ENCODE measurements at places on chromosomes 16 and 17.

DNA sequence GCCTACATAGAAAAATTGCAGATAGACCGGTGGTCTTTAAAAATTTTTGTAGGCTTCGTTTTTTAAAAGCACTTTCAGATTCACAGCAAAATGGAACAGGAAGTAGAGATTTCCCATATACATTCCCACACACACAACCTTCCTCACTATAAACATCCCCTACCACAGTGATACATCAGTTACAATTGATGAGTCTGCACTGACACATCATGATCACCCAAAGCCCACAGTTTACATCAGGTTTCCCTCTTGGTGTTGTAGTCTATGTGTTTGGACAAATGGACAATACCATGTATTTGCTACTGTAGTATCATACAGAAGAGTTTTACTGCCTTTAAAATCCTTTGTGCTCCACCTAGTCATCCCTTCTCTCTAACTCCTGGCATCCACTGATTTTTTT, 113.9 kb upstream of the ADAMTS18 start:
- no peak for DNase-seq

GRCh38 chr17:74200112-74200511, 3.4 kb upstream of the RPL38 start:
- no peak for DNase-seq

- no peak for DNase-seq
These were observed 284.3 kb upstream of the CDH11 start for GRCh38 chr16:65406116-65406515.

GRCh38 chr17:64028874-64029464, 8.5 kb upstream of the ICAM2 start:
- DNase-seq: peak; percentile 61

DNA sequence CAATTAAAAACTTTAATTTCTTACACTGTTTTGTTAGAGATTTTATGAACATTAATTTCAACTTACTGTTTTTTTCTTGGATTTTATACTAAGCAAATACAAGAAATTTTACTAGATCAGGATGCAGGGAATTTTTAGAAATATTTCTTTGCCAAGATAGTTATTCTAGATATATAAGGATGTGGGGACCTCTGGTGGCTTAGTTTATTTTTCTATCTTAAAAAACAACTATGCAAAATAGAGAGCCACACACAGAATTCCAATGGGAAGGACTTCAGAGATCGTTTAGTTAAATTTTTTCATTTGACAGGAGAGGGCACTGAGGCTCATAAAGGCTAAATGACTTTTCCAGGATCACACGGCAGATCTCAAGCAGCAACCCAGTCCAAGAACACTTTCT, 23.0 kb upstream of the CAPNS2 start:
- DNase-seq: no peak

DNA sequence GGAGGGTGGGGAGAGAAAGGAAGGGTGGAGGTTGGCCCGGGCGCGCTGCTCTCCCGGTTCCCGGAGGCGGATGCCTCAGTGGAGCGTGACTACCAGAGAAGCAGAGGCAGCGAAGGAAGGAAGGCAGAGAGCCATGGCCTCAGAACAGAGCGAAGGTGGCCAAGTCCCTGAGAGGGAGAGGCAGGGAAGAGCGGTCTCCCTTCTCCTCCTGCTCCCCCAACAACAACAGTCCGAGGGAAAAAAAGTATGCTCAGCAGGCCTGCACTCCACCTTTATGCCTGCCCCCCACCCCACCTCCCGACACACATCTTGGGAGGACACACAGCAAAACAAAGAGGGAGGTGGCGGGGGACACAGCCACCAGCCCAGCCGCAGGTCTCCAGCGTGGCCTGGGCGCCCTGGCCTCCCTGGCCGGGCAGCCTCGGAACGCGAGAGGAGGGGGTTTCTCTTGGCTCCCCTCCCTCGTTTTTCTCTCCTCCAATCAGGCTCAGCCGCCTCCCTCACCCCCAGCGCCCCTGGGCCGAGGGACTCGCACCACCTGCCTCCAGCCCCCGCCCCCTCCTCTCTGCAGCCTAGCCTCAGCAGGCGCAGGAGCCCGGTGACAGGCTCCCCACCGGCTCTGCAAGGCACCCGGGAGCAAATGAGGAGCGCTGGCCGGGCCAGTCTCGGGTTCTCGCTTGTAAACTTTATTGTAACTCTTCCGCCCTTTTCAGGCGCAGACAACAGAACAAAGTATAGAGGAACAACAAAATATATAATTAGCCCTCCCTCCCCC, 1.1 kb upstream of the HOXB7 start:
- no peak for DNase-seq

- DNase-seq: no peak
These were observed 56.3 kb upstream of the ARL4D start for GRCh38 chr17:43342589-43342890.

- DNase-seq: peak; percentile 13
These were observed 10.8 kb upstream of the BCAR1 start for GRCh38 chr16:75262104-75262799.

GRCh38 chr17:37608351-37609169, 658 bp downstream of the SYNRG start:
- DNase-seq: no peak

DNA sequence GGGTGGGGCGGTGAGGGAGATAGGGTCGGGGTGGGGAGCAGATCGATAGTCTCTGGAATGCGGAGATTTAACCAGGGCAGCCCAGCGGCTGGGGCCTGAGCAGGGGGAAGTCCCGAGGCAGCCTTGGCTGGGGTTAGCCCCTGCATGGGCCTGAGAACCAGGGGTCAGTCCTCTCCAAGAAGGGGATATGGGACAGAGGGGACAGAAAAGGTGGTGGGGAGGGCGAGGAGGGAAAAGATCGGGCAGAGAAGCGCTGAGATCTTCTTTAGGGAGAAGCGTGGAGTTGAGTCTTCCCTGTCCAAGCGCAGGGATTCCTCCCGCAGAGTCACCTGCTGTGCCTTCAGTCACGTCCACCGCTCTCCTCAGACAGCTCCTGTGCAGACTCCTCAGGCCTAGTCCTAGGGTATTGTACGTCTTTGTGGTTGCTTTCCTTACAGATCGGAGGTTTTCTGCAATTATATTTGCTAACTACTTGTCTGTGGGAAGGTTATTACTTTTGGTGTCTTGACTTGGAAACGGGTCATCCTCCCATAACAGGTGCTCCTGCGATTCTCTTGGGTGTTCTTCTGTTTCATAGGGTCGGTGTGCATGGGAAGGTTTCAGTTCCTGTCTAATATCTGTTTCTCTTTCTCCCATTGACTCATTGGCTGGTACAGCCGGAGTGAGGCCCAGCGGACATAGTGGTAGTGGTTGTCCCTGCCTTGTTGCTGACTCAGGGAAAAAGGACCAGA, 952 bp downstream of the CD300A start:
- DNase-seq: peak; percentile 47

GRCh38 chr17:6713130-6713917, at the start of gene SLC13A5:
TSS of gene SLC13A5 (minus strand) at chr17:6713369. CDS start at chr17:6713333, 36 bp downstream.
- DNase-seq: no peak

DNA sequence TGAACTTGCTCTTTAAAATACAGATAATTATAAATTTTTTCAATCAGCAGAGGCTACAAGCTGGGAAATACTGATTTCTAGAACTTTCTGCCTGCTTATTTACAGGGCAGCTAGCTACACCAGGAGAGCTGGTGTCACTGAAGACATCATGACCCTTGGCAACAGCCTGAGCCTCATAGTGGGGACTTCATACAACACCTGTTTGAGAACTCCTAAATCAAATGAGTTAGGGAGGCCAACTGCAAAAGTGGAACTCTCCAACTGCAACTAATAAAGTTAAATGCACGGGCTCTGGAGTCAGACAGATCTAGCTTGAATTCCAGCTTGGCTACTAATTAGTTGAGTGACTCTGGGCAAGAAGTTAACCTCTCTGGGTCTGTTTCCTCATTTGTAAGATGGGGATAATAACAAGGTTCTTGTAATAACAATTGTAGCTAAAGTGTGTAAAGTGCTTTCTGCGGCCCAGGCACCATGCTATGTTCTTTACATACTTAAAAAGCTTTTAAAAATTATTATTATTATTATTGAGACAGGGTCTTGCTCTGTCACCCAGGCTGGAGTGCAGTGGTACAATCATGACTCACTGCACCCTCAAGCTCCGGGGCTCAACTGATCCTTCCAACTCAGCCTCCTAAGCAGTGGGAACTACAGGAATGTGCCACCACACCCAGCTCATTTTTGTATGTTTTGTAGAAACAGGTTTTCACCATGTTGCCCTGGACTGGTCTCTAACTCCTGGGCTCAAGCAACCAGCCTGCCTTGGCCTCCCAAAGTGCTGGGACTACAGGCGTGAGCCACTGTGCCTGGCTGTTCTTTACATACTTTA, 33.4 kb downstream of the VAC14 start:
- DNase-seq: no peak

GRCh38 chr17:81253358-81254131, 14.4 kb downstream of the NDUFAF8 start:
- DNase-seq: no peak

GRCh38 chr17:3739422-3740124, 15.9 kb downstream of the HASPIN start:
- DNase-seq: no peak

- DNase-seq: no peak
These were observed 46.6 kb downstream of the JPH3 start for GRCh38 chr16:87648698-87649487.

Measured in left ventricle myocardium superior (tissue), 1 donor.